Stimulated activated CD8-positive, alpha-beta memory T cell treated with anti-CD3 and anti-CD28 coated beads, Interleukin-2, amount 100 ng/mL, for 1 hour (primary cell): ENCODE measurements at places on chromosomes 16 and 17.

- no peak for DNase-seq
Observed at GRCh38 chr16:82631701-82632685, 5.2 kb downstream of the CDH13 start.

DNA sequence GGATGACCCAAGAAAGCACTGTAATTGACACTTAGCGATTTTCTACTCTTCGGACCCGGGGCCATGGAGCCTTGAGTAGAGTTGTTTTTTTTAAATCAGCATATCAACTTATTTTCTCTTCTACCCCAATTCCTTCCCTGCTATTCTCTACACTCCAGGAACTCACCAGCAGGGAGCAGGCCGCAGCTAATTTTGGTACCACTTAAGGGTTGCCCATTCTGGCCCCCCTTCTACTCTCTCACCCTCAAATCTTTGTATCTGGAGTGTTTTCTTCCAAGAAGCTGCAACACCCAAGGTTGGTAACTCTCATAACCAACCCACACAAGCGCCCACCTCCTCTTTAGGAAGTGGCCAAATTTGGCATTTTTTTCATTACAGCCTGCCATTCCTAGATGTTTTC is 5.5 kb upstream of the ERAL1 start:
- DNase-seq = no peak

- DNase-seq = no peak
Observed at GRCh38 chr17:54749157-54749556, 151.5 kb upstream of the TOM1L1 start.

DNA sequence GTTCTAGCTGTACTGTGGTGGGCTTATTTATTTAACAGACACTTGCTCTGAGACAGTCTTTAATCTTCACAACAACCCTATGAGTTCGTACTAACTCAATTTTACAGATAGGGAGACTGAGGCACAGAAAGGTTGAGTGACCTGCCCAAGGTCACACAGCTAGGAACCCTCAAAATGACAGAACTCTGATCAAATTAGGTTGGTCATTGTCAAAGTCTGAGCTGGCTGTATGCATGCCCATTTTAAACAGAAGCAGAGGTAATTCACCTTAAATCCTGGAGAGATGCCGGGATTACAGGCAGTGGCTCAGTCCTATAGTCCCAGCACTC is 24.9 kb downstream of the LAT start:
- no peak for DNase-seq

GRCh38 chr16:53950677-53951076 is 246.7 kb downstream of the FTO start:
- no peak for DNase-seq

GRCh38 chr17:37476431-37477120 is 13.1 kb upstream of the DUSP14 start:
- DNase-seq = no peak

GRCh38 chr16:53159781-53160436 is 105.1 kb downstream of the CHD9 start:
- no peak for DNase-seq

DNA sequence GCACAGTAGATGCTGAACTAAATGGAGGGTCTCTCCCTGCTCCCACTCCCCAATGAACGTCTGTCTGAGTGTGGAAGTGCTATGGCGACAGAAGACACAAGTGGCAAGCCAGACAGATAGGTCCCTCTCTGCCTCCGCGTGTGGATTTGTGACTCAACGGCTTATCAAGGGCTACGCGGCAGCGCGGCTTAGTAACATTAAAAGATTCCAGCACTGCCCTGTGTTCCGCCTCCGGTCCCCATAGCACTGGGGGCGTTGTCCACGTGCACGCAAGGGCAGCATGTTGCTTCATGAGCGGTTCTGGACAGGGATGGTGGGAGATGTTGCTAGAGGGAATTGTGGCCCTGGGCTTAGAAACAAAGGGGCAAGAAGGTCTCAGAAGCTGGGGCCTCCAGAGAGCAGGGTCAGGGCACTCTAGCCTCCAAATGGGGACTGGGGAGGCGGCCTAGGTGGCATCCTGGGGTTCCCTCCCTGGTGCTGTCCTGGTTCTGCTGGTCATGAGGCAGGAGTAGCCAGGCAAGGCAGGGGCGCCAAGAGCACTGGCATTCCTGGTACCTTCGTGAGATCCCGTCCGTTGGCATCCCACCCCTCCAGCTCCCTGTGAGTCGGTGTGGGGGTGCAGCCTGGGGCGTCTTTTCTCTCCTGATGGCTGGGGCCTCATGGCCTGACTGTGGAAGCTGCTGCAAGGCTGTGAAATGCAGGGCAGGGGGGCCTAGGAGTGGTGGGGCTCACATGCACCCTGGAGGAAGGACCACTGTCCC is 9.1 kb downstream of the CRHR1 start:
- DNase-seq = no peak

GRCh38 chr17:77190576-77190975 is 49.8 kb downstream of the SEC14L1 start:
- no peak for DNase-seq
